Activated naive CD4-positive, alpha-beta T cell treated with Interleukin-2 at 50 U/mL for 16 hours (primary cell): ENCODE measurements at places on chromosomes 5 and 9.

DNA sequence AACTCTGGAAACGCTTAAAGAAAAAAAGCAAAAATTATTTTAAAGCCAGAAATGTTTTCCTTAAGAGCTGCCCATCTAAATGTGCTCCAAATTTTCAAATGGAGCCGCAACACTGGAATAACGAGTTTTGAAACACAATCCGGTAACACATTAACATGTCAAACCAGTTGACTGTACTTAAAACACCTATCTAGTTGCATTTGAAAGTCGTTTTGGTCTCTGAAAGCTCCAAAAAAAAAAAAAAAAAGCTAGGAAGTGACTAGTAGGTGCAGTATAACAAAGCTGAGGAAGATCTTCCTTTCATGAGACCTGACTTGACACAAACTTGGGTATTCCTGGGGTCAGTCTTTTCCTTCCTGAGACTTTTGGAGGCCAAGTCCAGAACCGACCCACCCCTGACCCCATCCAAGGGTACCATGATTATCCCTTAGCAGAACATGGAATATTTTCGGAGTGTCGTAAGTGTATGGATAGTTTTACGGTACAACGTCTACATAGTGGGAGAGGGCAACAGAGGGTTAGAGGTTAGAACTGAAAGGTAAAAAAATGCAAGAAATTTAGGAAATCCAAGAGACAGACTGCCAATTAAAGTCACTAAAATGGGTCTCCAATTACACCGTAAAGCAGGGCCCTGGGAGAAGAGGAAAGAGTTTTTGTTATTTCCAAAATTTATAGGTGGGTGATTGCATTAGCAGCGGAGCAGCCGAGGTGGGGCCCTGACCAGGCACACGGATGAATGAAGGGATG lies 812 bp downstream of the CETN3 start:
- no peak for DNase-seq

DNA sequence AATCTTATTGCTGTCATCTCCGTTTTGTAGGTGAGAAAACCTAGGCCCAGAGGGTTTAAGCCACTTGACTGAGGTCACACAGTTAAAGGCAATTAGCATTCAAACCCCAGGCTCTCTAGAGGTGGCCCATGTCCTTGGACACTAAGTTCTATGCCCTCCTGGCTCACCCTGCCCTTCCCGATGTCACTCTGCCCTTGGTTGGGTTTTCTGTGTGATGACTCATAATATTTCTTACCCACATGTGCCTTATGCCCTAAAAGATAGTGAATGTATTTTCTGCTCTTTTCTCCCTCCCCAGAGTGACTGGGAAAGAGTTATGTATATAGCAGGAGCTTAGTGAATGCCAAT lies 174.5 kb upstream of the PITX1 start:
- no peak for DNase-seq

GRCh38 chr5:22896152-22896551 lies 43.0 kb upstream of the CDH12 start:
- DNase-seq = no peak

DNA sequence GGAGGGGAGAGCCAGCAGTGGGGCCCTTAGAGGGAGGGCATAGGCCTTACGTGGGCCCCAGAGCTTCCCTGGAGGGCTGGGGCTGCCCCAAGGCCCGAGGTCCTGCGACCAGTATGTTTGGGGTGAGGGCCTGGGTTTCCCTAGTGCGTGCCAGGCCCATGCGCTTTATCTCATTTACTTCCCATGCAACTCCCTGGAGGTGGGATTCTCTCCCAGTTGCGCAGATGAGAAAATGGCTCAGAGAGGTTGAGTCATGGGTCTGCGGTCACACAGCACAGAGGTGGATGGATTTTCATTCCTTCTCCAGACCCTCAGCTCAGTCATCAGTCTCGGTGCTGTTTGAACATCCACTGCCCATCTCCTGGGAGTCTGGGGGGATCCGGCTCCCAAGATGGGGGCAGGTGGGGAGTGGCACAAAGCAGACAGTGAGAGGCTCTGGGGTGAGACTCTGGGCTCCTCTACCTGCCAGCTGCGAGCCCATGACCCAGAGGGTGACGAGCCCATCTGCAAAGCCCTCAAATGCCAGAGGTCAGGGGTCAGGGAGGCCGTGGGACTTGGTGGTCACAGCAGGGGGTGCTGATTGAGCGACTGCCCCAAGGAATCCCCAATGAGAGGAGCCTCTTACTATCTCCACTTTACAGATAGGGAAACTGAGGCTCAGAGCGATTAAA lies 171.2 kb downstream of the GAPVD1 start:
- DNase-seq = no peak

- no peak for DNase-seq
These were observed 156.8 kb downstream of the GAPVD1 start for GRCh38 chr9:125418404-125418803.

- DNase-seq = no peak
These were observed 69.8 kb upstream of the BASP1 start for GRCh38 chr5:17147617-17148016.

DNA sequence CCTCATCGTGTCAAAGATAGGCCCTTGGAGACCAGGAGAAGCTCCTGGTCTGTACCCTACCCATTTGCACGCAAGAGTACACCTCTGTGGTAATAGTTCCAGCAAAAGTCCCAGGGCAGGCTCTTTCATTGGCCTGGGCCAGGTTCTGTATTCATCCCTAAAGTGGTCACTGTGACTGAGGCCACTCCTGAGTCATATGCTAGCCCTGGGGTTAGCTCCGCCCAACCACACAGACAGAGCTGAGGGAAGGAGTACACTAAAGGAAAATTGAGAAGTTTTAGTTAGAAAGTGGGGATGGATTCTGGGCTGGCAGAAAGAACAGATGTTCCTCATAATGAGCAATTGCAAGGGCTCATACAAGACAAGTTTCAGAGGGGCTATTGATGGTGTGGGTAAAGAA lies 206.7 kb downstream of the ARHGAP26 start:
- DNase-seq = no peak

DNA sequence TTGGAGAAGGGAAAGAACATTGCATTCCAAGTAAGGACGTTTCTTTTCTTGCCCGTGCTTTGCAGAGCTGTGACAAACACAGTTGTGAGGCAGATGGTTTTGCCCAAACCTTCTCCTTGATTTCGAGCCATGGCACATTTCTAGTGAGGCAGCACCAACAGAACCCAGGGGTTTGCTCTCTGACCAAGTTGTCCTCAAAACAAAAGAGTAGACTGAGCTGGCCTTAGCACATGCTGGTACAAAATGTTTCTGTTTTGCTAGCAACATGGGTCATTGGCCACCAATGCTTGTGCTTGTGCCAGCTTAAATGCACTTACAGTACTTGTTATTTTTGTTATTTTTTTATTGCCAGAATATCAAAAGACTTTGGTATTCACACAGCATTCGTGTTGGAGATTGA lies 328.8 kb downstream of the GADD45G start:
- DNase-seq = no peak

- DNase-seq = no peak
These were observed 30.0 kb upstream of the ARL14EPL start for GRCh38 chr5:116002116-116002906.

DNA sequence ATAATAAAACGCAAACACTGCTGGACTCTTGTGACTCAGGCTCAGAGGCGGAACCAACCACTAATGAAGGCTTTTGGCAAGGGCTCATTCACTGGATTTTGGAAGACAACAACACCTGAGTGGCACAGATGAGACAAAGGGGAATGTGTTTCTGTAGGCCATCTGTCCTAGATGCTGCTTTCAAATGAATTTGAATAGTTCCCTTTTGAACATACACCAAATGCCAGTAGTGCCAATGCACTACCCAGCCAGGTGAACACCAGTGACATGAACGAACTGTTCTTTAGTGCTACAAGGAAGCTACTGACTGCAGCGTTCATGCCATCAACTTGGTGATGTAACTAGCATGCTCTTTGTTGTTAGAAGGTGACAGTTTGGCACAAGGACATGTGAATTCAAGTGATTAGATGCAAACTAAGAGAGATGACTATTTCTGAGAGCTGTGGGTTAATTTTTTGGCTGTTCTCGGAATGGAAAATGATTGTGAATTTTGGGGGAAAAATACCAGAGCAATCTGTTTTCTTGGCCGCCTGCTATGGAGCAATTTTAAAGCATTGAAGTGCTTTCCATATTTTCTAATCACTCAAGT lies 173.7 kb downstream of the SLC24A2 start:
- DNase-seq = no peak

GRCh38 chr9:73684601-73685000 lies 532.9 kb downstream of the ANXA1 start:
- no peak for DNase-seq

DNA sequence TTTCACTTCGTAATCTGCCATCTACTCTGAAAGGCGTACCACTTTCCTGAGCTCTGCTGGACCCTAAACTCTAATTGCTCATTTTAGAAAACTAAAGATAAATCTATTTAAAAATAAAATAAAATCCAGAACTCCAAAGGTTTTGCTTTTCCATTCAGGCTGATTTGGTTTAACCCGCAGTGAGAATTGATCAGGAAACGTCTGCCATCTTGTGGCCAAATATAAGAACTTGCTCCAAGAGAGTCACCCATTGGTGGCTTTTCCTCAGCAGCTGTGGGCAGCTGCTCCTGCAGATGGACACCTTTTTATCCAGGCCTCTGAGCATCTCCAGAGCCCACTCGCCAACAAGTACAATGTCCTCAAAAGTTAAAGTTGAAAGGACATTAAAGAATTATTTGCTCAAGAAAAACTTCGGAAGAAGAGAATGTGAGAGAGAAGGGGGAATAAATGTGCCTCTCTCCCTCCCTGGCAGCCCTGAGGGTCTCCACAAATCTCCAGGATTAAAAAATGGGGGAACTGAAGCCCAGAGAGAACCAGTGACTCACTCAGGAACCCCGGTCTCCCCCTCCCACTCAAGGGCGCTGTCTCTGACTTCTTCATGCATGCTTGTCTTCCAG lies 4.1 kb downstream of the SAXO1 start:
- DNase-seq = no peak

DNA sequence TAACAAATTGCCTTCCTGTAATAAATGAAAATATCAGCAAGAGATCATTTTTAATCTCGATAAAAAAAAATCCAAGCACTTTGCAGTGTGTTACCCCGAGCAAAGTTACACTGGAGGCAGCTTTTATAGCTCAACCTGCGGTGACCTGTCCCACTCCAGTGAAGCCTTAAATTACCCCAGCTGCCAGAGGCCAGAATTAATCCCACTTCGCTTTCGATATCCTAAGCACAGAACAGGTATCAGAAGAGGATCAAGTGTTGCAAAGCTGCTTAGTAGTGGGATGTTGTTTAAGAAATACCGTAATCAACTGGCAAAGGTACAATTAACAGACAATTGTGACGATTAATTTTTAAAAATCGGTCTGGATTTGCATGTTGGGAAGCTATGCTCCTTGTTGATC lies 314.0 kb downstream of the AGTPBP1 start:
- no peak for DNase-seq

GRCh38 chr5:10360686-10361085 lies 7.2 kb downstream of the MARCHF6 start:
- no peak for DNase-seq

GRCh38 chr5:128252756-128253155 lies 169.2 kb downstream of the SLC12A2 start:
- DNase-seq = no peak

GRCh38 chr5:123444016-123444415 lies 20.8 kb upstream of the CEP120 start:
- DNase-seq = no peak

DNA sequence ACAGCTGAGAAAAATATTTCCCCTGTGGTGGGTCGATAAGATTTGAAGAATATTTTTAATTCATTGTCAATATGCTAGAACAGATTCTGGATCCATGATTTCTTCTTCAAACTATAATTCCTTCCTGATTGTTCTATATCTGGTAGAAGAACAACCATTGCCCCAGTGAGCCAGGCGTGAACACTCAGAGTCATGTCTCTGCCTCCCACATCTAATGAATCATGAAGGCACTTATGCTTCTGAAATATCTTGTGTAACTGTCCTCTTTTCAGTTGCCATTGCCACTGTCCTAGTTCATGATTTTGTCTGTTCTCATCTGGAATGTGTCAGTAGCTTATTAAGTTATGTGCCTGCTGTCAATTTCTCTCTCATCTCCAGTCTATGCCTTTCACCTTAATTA lies 40.0 kb downstream of the GABRG2 start:
- no peak for DNase-seq

GRCh38 chr5:52269401-52269800 lies 518.3 kb upstream of the ITGA1 start:
- DNase-seq = no peak

- no peak for DNase-seq
These were observed 28.9 kb upstream of the OTULIN start for GRCh38 chr5:14635656-14636055.

GRCh38 chr5:59299006-59299405 lies 594.5 kb downstream of the PDE4D start:
- DNase-seq = no peak

DNA sequence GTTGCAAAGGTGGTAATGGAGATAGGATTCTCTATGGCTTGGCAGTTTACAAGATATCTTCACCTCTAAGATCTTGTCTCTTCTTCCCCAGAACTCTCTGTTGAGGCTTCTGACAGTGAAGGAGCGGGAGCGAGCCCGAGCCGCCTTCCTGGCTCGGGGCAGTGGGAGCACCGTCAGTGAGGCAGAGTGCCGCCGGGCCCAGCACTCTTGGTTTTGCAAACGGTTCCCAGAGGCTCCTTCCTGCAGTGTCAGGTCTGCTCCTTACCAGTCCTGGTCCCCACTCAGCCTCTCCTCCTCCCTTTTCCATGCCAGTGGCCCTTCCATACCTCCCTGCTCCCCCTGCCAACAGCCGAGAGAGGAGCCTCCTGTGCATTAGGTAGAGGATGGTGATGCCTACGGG lies 12.6 kb upstream of the DNAJB5 start:
- no peak for DNase-seq

DNA sequence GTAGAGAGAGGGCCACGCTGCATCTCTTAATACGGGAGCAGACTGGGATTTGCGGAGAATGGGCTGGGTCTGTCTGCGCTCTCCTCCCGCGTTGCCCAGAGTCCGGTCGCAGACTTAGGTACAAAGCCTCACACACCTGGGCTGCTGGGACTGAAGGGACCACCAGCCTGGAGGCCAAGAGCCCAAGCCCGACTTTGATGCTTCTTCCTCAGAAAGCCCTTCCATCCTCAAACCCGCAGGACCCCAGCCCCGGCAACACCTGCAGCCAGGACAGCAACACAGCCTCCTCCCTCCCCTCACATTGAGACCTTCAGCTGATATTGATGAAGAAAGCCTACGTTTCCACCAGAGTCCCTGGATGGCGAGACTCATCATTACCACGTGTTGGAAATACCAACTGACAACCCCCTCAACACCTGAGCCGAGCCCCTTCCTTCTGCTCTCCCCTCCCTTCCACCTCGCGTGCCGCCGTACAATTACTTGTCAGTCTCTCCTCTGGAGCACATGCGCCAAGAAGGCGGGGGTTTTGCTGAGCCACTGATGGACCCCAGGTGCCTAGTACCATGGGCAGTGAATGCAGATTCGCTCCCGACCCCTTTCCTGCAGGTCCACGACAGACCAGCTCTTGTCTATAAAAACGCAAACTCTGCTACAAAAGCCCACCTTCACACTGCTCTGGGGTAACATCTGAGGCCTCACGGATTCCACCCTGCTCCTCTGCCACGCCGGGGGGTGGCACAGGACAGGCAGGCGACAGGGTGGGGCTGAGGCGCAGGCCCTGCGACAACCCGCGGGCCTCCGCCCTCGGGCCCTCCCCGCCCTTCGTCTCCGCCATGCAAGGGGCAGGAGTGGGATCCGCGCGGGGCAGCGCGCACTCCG lies 841 bp downstream of the ASB6 start:
- DNase-seq = no peak
